ENCODE measurements at places on chromosomes 7 and 10.

DNA sequence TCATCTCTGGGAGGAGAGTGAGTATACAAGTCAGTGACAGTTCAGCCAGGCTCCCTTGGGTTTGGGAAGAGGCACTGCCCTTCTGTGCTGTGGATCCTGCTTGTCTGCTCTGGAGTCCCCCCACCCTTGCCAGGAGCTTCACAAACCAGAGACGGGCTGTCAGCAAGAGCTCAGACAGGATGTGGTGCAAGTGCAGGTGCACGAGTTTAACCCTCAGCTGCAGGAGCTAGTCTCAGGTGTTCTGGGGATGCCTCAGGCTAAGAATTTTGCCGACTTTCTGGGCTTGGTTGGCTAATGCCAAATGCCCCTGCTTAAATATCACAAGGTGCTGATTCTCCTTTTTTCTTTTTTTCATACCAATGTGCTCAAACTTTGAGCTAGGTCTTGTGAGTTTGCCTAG, 22.3 kb downstream of the ZNF783 start:
- DNase-seq, result no peak

DNA sequence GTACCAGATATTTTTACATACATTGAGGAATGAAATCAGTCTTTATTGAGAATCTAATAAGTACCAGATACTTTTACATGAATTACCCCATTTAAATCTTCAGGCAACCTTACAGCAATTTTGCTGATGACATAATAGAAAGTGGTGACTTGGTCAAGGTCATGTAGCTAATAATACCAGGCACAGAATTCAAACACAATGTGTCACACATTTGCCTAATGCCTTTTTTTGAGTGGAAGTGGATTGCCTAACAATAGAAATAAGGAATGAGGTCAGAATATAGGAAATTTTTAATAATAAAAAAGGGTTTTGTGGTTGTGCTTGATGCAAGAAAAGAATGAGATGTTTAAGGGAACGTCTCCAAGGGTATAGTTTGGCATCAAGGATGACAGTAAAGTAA, 466.6 kb upstream of the IGFBP3 start:
- no peak for DNase-seq

- DNase-seq, result no peak
These were observed 1247.8 kb upstream of the SORCS1 start for GRCh38 chr10:108412323-108412722.

GRCh38 chr10:101939008-101939648, 95.5 kb upstream of the KCNIP2 start:
- DNase-seq, result no peak

- DNase-seq, result no peak
These were observed 1249.4 kb upstream of the SORCS1 start for GRCh38 chr10:108413954-108414353.

- DNase-seq, result peak; percentile 61
These were observed 594 bp downstream of the ZNF503 start for GRCh38 chr10:75400771-75401568.

All from NCI-H1092 treated with DMSO at 0.1 percent for 48 hours (cell line).